ENCODE measurements at places on chromosomes 5 and 9.

GRCh38 chr5:97998941-97999340 lies 774.5 kb upstream of the RGMB start:
- DNase-seq: no peak

DNA sequence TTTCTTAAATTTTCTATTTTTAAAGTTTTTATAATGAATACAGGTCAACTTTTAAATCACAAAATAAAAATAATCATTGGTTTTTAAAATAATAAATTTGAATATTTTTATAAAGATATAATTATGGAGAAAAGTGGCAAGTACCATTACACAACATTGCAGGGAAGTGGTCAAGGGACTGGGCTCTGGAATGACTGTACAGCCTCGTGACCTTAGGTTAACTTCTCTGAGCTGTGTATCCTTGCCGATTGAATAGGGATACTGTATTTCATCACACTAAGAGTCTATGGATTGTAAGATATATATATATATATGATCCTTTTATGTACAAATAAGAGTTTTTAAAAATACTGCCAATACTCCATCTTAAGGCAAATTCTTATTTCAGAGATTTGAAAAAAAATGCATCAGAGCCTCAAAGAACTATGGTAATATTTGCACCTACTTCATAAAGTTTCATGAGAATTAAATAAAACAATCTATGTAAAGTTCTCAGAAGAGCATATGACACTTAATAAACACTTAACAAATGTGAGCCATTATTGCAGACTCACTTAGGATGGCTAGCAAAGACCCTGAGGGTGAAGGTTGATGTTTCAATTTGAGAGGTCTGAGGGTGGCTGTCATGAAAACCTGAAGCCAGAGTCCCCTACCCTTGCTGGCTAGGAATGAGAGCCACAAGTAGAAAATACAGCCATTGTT lies 136.5 kb downstream of the CCDC192 start:
- DNase-seq: no peak

GRCh38 chr5:50593681-50594080 lies 72.8 kb upstream of the PARP8 start:
- no peak for DNase-seq

GRCh38 chr9:126149661-126150060 lies 177.0 kb upstream of the MVB12B start:
- peak; percentile 38 for DNase-seq

GRCh38 chr5:125093776-125094175 lies 347.3 kb upstream of the ZNF608 start:
- no peak for DNase-seq

- no peak for DNase-seq
Observed at GRCh38 chr9:91393826-91394225, 29.8 kb downstream of the NFIL3 start.

- no peak for DNase-seq
Observed at GRCh38 chr5:150639751-150640150, 709 bp upstream of the SYNPO start.

GRCh38 chr5:149383399-149383798 lies 4.3 kb upstream of the IL17B start:
- DNase-seq: no peak

- DNase-seq: peak; percentile 24
Observed at GRCh38 chr5:148290271-148291195, 21.7 kb upstream of the SPINK7 start.

GRCh38 chr5:53173083-53173482 lies 63.5 kb upstream of the MOCS2 start:
- no peak for DNase-seq

DNA sequence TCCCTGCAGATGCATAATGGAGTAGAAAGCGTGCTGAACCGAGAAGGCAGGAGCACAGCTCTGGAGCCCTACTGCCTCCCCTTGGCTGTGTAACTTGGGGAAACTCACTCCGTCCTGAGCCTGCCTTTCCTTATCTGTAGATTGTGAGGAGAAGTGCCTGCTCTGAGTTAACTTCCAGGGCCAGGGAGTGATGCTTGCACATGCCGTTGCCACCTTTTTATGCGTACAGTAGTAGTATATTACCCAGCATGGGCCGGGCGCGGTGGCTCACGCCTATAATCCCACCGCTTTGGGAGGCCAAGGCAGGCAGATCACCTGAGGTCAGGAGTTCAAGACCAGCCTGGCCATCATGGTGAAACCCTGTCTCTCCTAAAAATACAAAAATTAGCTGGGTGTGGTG lies 87.1 kb downstream of the PDZD2 start:
- DNase-seq: no peak

DNA sequence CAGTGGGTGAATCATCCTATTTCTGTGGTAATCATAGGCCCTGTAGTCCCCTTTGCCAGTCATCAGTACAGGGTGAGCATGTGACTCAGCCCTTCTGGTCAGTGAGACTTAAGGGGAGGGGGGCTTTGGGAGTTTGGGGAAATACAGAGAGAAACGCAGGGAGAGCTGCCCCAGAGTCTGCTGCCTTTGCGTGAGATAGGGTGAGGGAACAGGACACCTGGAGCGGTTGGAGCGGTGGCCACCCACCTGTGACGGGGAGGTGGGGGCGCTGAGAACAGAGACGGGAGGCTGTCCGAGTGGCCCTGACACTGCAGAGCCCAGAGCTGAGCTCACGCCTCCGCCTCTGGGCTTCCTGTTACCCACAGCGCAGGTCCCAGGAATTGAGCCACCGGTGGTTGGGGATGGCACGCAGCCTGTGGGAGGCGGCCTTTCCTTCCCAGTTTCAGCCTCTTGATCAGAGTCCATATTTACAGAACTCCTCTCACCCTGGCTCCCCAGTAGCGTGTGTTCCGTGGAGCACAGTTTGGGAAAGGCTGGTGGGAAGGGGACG lies 92.0 kb upstream of the ERCC6L2 start:
- peak; percentile 54 for DNase-seq

DNA sequence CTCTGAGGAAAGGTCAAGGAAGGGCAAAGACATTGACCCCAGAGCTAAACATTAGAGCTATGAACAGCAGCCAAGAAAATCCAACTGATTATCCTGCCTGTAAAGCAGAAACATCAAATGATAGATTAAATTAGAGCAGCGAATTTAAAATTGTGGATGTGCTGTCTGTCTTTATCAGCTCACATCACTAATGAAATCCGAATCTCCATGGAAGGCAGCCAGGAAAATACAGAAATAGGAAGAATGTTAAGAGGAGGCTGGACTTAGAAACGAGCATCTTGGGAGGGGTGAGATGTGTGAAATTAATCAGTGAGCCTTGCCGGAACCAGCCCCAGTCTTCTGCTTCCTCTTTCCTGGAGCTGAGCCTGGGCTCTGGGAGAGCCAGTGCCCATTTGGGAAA lies 191.0 kb downstream of the PJA2 start:
- no peak for DNase-seq

DNA sequence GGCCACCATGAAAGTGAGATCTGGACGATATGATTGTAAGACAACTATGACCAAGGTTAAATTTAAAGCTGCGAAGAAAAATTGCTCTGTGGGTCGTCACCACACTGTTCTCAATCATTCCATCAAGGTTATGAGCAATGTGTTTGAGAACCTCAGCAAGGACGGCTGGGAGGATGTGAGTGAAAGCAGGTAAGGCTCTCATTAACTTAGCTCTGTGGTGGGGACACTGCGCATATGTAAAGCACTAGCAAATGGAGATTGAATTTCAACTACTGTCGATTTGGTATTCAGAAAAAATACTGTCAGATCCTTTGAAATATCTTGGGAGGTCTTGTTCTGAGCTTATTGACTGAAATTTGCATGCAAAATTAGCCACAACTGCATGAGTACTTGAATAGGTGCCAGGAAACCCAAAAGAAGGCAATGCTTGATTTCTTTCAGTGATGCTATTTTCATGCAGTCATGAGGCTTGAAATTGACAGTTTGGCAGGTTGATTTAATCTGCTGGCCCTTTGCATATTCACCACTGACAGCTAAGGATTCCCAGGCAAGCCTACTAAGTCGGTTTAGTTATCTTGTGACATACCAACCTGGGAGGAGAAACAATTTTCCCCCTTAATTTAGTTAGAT lies 183.9 kb upstream of the SH3GL2 start:
- DNase-seq: no peak

- no peak for DNase-seq
Observed at GRCh38 chr9:135062254-135062653, 25.2 kb upstream of the OLFM1 start.

DNA sequence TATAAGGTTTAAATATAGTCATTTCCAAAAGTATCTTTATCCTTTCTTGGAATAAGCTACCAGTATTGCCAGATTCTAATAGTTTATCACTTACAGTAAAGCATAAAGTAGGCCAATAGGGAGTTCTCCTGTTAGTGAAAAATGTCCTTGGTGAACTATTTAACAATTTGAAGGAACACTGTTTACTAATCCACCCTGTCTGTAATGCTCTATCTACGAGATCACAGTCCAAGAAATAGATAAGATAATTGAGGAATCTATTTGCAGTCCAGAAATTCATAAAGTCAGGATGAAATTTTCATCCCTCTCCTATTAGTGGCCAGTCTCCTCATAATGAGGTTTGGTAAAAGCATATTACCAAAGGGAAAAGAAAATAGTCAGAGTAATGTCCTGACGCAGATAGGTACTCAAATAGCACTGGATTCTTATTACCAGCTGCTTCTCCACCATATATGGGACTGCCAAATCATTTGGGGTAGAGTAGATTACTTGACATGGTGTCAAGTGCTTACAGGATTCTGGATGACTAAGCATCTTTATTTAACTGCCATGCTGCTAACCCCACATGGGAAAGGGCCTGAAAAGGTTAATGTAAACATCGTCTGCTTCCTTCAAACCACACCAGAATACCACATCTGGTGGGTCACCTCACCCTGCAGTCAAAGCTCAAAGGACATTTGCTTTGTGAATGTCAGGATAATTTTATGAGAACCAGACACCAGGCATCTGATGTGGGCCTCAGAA lies 808.1 kb downstream of the EFNA5 start:
- DNase-seq: no peak

DNA sequence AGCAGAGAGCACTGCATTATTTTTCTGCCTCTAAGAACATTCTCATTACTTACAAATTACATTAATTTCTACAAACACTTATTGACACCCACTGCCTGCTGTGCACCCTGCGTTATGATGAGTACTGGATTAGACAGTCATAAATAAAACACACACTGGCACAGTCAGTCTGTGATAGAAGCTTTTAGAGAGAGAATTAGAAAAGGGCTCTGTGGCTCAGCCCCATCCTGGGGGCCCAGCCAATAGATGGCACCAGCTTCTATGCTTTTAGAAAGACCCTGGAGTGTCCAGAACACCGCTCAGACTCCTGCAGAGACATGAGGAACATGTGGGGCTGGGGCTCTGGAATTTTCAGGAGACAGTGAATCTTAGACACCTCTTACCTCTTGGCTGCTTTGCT lies 61.0 kb upstream of the RAPGEF1 start:
- DNase-seq: no peak

GRCh38 chr5:142446131-142446959 lies 121.5 kb upstream of the SPRY4 start:
- DNase-seq: no peak

- no peak for DNase-seq
Observed at GRCh38 chr9:34272101-34272541, 56.9 kb downstream of the KIF24 start.

DNA sequence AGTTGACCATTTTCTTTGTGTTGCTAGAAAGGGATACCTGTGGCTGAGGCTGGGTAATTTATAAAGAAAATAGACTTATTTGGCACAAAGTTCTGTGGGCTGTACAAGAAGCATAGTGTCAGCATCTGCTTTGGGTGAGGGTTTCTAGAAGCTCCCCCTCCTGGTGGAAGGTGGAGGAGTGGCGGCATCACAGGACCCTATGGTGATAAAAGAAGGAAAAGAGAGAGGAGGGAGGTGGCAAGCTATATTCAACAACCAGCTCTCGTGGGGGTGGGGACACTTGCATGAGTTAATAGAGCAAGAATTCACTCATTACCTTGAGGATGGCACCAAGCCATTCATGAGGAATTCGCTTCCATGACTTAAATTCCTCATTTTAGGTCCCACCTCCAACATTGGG lies 2041.4 kb upstream of the CDH9 start:
- peak; percentile 24 for DNase-seq

DNA sequence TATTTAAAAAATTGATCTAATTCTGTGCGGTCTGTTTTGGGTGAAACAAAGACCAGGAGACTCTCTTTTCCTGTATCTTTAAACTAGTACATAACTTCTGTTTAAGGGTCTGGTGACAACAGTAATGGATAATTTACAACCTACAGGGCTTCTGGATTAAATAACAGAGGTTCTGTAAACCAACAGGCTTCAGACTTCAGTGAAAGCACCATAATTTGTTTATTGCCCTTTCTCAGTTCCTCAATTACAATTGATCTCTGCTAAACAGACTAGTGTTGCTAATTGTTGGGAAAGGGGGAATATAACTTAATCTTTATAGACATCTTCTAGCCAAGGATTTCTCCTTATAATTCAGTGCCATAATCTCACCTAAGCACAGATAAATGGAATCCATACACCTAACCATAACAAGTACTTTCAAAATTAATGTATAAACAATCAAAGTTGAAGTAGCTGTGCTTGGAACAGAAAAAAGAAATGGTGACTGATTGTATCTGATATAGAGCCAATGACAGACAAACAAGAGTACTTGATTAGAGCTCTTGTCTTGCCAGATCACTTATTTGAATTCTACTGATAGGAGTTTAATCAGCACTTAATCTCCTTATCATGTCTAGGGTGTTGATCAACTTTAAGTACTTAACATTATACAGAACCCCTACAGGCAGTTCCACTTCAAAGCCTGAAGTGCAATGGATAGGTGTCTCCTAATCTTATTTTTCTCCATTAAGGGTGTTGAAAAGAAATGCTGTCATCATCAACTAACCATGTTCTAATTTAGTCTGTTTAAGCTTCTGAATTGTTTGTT lies 536.0 kb downstream of the NR2F1-AS1 start:
- no peak for DNase-seq

GRCh38 chr9:124496075-124496449 lies 11.1 kb downstream of the NR5A1 start:
- no peak for DNase-seq

- no peak for DNase-seq
Observed at GRCh38 chr9:106405871-106406435, 457.0 kb upstream of the ZNF462 start.

- no peak for DNase-seq
Observed at GRCh38 chr5:172418862-172419814, 35.2 kb downstream of the SH3PXD2B start.

- DNase-seq: no peak
Observed at GRCh38 chr5:95086927-95087815, 197.7 kb downstream of the MCTP1 start.

Measured in H7 (cell line).